Stimulated activated CD8-positive, alpha-beta memory T cell treated with anti-CD3 and anti-CD28 coated beads, Interleukin-7, amount 100 ng/mL, for 48 hours (primary cell): ENCODE measurements at places on chromosomes 6 and 20.

DNA sequence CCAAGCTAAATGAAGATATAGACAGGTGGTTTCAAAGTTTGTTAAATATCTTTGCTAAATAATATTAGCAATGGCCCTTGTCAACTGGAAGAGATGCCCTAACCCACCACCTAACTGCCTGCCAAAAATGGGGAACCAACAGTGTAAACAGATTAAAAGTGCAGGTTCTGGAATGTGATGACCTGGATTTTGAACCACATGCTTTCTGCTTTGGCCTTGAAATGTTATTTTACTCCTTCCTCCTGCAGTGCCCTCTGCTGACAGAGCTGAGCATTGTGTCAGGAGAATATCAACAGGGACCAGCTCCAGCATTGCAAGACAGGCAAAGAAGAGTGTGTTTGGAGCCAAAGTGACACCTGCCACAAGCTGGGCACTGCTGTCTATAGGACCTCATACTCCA, 226.6 kb downstream of the MYLK4 start:
- no peak for DNase-seq

DNA sequence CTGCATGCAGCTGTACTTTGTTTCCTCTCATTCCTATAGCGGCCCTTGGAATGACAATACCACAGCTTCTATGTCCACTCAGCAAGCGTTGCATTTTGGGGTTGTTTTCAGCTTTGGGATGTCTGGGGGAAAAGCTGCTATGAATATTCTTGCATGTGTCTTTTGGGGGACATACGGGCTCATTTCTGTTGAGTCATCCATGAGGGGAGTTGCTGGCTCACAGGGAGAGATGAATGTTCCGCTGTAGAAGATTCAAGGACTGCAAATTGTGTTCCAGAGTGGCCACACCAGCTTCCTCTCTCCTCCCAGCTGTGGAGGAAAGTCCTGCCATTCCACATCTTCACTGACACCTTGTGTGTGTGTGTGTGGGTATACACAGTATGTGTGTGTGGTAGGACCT, 43.3 kb downstream of the TGM2 start:
- no peak for DNase-seq

GRCh38 chr6:91412532-91412931, 825.7 kb upstream of the MAP3K7 start:
- no peak for DNase-seq

DNA sequence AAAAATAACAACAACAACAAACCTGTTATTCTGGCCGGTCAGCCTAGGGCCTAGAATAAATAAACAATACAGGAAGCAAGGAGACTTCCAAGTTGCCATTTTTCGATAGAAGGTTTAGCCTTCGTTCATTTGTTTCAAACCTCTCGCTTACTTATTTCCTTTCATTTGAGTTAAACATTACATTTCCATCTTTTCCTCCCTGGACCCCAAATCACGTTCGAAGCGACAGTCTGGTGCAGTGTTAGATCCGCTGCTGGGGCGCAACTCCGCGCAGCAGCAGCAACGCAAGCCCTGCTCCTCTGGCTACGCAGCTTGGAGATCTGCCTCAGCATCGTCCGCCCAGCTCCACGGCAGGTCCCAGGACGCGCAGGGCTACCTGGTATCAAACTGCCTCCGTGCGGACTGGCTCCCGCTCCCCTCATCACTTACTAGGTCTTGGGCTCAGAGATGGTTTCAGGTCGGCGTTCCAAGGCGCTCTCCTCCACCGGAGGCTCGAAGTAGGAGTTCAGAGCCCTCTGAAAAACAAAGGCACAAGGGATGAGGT, 530 bp downstream of the TDP2 start:
- peak; percentile 7 for DNase-seq

DNA sequence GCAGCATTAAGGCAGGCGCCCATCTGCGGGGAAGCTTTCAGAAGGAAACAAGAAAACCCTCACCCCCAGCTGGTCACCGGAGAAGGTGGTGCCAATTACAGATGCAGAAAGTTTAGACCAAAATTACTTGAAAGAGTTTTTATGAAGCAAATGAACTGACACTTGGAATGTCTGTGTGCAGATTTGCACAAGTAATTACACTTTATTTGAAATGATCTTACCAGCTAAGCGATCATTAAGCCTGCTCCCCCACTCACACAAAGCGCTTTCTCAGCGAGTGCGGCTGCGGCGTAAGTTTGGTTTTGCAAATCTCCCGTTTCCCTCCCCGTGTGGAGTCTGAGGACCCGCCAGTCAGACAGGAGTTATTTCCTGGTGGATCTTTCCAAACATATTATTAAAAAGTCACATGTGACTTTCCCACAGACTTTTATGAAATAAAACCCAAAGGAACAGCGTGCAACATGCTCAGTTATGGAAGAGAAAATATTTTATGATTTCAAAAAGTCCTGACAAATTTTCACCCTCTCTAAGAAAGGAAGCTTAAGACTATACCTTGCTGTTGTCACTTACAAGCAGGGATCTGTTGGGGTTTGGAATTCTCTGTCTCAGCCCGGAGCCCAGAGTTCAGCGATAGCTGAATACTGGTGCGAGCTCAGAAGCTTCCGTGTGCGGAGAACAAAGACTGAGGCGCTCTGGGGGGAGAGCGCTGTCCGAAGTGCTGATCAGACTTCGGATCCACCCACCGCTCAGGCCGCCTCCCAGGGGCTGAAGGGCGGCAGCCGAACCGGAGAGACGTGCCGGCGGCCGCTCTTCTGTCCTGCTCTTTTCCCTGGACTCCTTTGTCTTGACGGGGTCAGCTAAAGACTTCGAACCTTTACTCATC, 2.7 kb upstream of the MYT1 start:
- DNase-seq: no peak

DNA sequence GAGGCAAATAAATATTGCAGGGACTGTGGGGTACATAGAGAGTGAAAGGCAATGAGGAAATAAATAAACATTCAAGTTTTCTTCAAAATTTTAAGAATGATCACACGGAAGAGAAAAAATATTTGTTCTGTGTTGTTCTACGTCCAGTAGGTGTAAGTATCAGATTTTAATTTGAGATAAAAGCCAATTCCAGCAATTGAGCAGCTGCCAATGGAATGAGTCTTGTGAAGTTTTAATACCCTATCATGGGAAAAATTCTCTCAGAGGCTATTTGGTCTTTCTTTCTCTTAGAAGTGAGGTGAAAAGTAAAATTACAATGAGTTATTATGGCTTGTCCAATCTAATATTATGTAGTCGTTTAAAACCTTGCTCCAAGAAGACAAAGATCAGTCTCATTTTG, 195.7 kb upstream of the CITED2 start:
- no peak for DNase-seq

GRCh38 chr6:82437701-82438100, 74.1 kb downstream of the TPBG start:
- no peak for DNase-seq

DNA sequence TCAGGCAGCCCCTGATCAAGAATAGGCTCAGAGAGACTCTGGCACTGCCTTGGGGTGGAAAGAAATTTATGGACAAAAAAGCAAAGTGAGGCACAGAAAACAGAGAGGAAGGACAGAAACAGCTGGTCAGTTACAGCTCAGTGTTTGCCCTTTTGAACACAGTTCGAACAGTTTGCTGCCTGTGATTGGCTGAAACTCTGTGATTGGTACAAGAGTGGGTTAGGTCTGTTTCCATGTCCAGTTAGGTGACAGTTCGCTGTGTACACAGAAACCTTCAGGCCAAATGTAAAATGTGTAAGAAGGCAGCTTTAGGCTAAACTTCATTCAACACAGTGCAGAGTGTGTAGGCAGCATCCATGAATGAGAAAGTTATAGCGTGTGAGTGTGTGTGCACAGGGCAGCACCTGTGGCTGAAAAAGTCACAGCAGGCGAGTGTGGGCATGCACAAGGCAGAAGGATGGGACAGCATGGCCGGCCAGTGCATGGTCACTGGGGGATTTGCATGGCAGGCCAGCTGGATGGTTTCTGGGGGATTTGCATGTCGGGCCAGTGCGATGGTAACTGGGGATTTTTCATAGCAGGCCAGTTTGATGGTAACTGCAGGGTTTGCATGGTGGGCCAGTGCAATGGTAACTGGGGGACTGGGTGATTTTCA, 75.4 kb upstream of the FRMD1 start:
- no peak for DNase-seq

DNA sequence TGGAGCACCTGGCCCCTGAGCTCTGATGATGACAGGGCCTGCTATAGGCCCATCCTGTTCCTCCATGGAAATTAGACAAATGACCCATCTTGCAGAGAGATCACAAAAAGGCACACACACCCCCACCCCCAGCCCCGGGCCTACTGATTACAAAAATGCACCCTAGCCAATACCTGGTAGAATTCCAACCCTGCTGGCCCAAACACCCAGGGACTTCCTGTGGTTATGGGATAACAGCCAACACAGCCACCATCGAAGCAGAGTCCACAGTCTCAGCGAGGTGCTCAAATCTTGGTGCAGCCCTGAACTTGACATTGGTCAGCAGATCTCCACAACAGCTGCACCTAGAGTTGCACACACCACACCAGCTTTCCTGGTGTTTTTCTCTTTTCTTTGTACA, 17.0 kb downstream of the NCR2 start:
- DNase-seq: no peak

- no peak for DNase-seq
Measured at GRCh38 chr6:170024940-170025339, 265.9 kb downstream of the DLL1 start.

DNA sequence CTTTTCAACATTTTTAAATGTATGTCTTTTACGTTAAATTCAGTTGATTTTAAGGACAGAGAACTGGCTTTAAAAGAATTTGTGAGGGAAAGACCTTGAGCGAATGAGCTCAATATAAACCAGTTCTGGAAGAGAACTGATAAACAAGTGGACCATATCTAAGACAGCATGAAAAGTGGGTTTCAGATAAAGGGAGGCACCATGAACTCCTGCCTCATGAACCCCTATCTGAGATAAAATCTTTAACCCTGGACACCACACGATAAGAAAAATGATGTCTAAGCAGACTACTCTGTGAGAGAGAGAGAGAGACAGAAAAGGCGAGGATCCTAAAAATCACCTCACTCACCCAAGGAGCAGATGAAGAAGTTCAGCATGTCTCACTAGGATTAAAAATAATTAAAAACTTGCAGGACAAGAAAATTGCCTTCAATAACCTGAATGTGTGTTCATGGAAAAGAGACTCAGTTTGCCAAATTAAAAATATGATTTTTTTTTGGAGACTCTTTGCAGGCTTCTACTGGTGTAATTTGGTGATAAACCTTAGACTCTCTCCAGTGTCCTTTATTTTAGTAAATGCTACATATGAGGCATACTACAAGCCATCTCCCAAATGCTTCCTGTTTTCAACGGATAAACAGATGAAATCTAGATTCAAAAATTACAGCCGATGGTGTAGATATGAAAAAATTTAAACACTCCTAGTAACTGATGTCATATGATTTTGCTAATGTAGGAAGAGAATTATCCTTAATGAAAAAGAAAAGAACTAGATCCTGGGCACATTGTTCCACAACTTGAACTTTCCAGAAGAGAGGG, 299.5 kb downstream of the ADGB start:
- DNase-seq: no peak

- no peak for DNase-seq
Measured at GRCh38 chr6:159852877-159853276, 37.9 kb upstream of the MAS1 start.

GRCh38 chr6:134517145-134517658, 199.3 kb upstream of the SGK1 start:
- no peak for DNase-seq

- no peak for DNase-seq
Measured at GRCh38 chr20:35294293-35294685, 2.1 kb upstream of the FAM83C start.

- no peak for DNase-seq
Measured at GRCh38 chr6:132364306-132365074, 36.8 kb downstream of the MOXD1 start.

DNA sequence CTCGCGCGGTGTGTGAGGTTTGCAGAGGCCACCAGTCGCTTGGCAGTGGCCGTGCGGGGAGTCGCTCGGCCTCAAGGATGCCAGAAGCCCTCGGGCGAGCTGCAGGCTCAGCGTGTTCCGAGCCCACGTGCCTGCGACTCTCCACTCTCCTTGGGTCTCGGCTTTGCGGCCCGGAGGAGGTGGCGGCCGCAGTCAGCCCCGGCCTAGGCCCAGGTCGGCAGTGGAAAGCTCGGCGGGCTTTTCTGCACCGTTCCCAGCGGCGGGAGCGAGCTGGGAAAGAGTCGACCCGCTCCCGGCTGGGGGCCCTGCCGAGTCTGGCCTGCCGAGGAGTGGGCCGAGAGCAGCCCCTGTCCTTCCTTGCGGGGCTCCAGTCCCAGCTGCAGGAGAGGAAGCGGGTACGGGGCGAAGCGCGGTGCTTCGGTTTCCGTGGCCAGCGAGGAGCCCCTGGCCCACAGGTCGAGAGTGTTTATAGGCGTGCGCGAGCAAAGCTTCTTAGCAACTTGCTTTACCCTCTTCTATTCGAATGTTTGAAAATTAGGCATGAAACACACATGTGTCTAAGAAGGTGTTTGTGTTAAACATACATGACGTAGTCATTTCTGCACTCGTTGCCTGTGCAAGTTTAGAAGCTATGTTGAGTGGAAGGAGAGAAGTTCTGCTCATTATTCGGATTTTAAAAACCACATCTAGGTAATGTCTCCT, 5.6 kb downstream of the FOXC1 start:
- no peak for DNase-seq

DNA sequence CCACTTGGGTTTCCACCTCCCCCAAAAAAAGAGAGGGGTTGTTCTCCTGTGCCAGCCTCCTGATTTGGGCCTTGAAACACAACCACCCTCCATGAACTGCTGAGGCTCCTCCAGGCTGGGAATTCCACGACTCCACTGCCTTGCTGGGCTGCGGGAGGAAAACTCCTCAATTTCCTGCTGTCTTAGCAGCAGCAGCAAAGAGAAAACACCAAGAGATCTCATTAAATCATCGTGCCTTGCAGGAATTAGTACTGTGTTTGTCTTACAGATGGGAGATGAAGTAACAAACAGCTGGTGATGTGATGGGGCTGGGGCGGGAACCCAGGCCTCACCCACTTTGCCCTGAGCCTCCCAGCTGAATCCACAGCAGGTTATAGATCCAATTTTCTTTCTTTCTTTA, 29.0 kb downstream of the BPIFB1 start:
- DNase-seq: no peak

GRCh38 chr20:9550871-9551270, 36.5 kb downstream of the LAMP5 start:
- no peak for DNase-seq

DNA sequence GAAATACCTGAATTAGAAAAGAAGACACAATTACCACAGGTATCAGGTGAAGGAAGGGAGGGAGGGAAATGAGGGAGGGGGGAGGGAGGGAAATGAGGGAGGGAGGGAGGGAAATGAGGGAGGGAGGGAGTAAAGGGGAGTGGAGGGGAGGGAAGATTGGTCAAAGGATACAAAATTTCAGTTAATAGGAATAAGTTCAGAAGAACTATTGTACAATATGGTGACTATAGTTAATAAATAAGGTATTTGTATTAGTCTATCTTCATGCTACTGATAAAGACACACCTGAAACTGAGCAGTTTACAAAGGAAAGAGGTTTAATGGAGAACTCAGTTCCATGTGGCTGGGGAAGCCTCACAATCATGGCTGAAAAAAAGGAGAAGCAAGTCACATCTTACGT, 185.7 kb downstream of the EYA2 start:
- DNase-seq: no peak
